ENCODE measurements at places on chromosomes 11 and 22. TPM values are rescaled to one million over a fixed set of nuclear protein-coding genes. Genes with fewer than 3 reads are reported as not detected.

DNA sequence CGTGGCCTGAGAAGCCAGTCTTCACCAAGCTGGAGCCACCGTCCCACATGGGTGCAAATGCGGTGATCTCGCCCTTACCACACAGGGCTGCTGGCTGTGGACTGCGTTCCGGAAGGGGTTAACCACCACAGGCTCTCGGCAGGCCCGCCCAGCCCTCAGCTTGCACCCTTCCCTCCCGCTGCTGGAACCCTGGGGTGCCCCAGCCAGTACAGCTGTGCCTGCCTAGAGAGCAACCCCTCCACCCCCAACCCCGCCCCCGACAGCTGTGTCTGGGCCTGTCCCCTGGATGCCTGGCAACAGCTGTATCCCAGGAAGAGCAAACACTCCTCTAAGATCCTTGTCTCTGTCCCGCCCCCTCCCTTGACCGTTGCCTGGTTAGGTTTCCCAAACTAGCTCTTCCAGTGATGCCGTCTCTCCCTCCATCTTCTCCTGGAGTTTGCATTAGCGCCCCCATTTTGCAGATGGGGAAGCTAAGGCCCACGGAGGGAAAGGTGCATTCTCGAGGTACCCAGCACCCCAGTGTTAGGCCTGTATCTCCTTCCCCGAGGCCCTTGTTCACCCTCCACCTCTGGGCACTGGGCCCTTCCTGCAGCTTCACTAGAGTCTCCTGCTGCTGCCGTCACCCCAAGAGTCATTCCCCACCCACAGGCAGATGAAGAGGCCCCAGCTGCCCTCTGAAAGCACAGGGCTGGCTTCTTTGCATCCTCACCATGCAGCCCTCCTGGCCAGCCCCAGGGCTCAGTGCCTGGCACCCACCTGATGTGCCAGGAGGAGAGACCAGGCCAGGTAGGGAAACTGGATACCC is 12.6 kb upstream of the COX8A start:
- no peak overlapping the region for H3K4me3 ChIP-seq
- H3K27ac ChIP-seq = no peak overlapping the region
- H3K36me3 ChIP-seq = peaks cover 7% of the 10 kb centered on the region
- H3K27me3 ChIP-seq = peaks cover 11% of the 10 kb centered on the region
- no peak for DNase-seq
- no peaks in the 10 kb centered on the region for H3K4me1 ChIP-seq

DNA sequence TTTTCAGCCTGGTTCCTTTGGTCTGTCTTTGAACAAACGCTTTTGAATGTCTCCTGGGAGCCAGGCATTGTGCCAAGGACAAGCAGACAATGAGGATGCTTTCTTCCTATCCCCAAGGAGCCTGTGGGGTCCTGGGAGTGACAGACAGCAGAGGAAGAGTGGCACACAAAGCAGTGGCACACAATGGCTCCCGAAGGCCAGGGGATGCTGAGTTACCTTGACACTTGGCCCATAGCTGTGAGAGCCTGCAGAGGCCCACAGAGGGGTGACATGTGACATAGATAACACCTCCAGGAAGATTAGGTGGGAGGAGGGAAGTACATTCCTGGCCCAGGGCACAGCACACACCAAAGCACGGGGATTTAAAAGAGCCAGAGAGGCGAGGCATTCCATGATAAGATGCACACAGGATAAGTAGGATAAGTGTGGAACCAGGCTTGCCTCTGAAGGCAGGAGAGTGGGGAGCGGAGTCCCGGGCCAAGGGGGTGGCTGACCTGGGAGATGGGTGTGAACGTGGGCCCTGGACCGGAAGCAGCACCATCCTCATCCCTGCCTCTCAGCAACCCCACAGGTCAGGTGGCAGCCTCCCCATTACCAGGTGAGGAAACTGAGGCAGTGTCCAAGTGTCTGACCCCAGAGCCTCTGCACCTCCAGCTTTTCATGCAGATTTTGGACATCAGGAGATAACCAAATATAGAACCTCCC is 6.3 kb downstream of the UPB1 start:
- no peak overlapping the region for H3K4me3 ChIP-seq
- H3K27me3 ChIP-seq = no peaks in the 10 kb centered on the region
- H3K4me1 ChIP-seq = no peaks in the 10 kb centered on the region
- no peaks in the 10 kb centered on the region for H3K36me3 ChIP-seq

GRCh38 chr22:21582801-21583740 is 15.6 kb downstream of the UBE2L3 start:
- H3K4me1 ChIP-seq = no peaks in the 10 kb centered on the region
- no peak overlapping the region for H3K4me3 ChIP-seq
- no peak overlapping the region for H3K27ac ChIP-seq

- no peaks in the 10 kb centered on the region for H3K27me3 ChIP-seq
- no peak for DNase-seq
- H3K27ac ChIP-seq = no peak overlapping the region
- H3K4me3 ChIP-seq = no peak overlapping the region
- H3K4me1 ChIP-seq = no peaks in the 10 kb centered on the region
- no peaks in the 10 kb centered on the region for H3K36me3 ChIP-seq
These were observed 72.8 kb upstream of the ALX4 start for GRCh38 chr11:44382656-44383240.

- no peak for DNase-seq
- H3K36me3 ChIP-seq = no peaks in the 10 kb centered on the region
- H3K4me1 ChIP-seq = no peaks in the 10 kb centered on the region
These were observed at the start of gene MOGAT2 for GRCh38 chr11:75717608-75718418. Gene MOGAT2 (plus strand): TSS chr11:75717838. CDS start chr11:75717889, 51 bp downstream.

DNA sequence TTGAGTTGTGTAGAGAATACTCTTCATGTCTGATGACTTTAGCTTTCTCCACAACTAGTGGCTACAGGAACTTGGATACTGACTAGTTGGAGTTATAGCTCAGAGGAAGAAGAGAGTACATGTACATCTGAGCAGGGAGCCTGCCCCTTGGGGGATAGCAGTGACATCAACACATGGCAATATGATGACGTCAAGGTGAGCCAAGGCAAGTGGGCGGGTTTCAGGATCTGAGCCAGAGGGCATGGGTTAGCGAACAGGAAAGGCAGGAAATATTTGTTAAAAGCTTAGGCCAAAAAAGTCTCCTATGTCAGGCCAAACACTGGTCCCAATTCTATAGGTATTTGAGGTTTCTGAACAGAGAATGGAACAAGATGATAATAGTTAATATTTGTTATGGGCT is 42.0 kb upstream of the HORMAD2 start:
- no peak overlapping the region for H3K4me3 ChIP-seq
- no peak overlapping the region for H3K27ac ChIP-seq
- H3K27me3 ChIP-seq = no peaks in the 10 kb centered on the region
- peaks cover 17% of the 10 kb centered on the region for H3K4me1 ChIP-seq
- H3K36me3 ChIP-seq = no peaks in the 10 kb centered on the region

DNA sequence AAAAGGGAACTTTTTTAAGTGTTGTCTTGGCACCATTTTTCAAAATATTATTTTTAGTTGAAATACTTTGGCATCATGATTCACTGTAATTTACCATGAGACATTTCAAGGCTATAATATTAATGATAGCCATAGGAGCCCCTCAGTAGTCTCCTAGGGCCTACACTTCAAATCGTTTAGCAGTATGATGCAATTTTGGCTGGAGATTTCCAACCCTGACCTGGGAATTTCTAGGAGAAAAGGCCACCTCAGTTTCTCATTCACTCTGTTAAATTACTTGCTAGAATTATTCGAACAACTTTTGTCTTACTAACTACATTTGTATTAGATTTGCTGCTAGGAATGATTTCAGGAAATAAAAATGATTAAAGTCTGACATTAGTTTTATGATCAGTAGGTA is 1610.9 kb upstream of the RAG2 start:
- H3K27ac ChIP-seq = no peak overlapping the region
- no peaks in the 10 kb centered on the region for H3K27me3 ChIP-seq
- no peaks in the 10 kb centered on the region for H3K4me1 ChIP-seq
- H3K4me3 ChIP-seq = no peak overlapping the region

GRCh38 chr11:7936615-7937014 is 4.9 kb downstream of the OR10A3 start:
- DNase-seq = no peak
- no peak overlapping the region for H3K27ac ChIP-seq
- H3K36me3 ChIP-seq = no peaks in the 10 kb centered on the region
- no peak overlapping the region for H3K4me3 ChIP-seq

Gene C22orf42
- not detected for total RNA-seq

Gene SHISAL1
- 1.0 TPM for total RNA-seq

Gene C22orf31
- not detected for total RNA-seq

Gene MPEG1
- 9.8 TPM for total RNA-seq

Gene MS4A3
- not detected for total RNA-seq

Gene APLNR
- 12.9 TPM for total RNA-seq

Gene ENTHD1
- total RNA-seq = 3.1 TPM

Gene PHOX2A
- total RNA-seq = not detected

Gene SSTR3
- total RNA-seq = not detected

Gene PDE3B
- 36.5 TPM for total RNA-seq

Gene CACNA1I
- total RNA-seq = 0.78 TPM
